ENCODE measurements at places on chromosomes 12 and 14.
A peak's percentile ranks its signal among the peaks of the same experiment; 100 is the strongest.

GRCh38 chr12:74415633-74416032 lies 122.0 kb upstream of the ATXN7L3B start:
- DNase-seq: peak; percentile 27

DNA sequence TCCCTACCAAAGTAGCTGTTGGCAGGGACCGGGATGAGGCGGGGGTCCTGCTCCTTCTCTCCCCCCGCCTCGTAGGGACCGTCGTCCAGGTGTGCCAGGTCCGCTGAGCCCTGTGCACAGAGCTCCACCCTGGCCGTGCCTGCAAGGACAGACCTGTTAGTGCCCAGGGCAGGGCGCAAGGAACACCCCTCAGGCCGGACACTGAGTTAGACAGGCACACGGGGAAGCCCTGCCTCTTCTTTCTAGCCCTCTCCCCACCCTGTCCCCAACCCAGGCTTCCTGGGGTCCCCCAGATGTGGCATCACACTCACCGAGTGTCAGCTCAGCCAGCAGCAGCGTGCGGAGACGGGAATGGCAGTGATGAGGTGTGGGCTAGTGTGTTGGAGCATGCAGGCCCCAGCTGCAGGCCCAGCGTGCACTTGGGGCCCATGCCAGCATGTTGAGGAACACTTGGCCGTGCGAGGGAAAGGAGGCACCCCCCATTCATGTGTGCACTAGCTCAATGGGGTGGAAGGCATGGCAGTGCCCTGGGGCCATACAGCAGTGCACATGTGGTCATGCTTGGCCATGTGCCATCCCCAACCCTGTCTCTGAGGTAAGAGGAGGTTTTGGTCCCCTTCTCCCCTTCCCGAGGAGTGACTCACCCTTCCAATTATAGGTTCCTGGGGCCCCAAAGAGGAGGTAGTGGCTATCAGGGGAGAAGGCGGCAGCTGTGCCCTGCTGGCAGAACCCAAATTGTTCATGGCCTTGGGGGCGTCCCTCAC lies 7.3 kb downstream of the ITGA7 start:
- no peak for DNase-seq

- peak; percentile 45 for DNase-seq
These were observed 22.0 kb downstream of the SLC25A21 start for GRCh38 chr14:37150414-37150813.

GRCh38 chr14:50366589-50366988 lies 30.1 kb downstream of the CDKL1 start:
- no peak for DNase-seq

DNA sequence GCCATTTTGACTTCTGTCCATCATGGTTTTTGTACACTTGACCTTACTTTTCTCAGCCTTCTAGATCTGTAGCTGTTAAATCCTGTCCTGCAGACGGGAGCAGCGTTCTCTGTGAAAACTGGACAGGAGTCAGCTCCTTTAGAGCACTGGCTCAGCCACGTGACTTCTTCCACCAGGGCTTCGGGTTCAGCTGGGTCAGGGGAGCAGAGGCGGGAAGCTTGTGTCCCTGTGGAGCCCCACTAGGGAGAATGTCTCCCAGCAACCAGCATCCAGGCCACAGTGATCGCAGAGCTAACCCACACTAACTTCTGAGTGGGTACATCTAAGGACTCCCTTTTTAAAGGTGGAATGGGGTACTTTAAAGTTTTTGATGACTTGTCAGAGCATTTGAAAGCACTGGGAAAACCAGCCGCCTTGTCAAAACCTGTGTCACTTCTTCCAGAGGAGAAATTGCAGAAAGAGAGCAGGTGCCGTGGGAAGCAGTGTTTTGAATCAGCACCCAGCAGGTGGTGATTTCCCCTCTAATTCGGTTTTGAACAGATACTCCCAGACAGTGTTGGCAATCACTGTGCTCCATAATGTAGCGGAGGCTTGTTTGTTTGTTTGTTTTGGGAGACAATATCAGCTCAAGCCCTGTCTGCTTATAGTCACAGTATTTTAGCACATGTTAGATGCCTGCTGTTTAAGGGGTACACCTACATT lies 17.9 kb downstream of the DERA start:
- no peak for DNase-seq

- no peak for DNase-seq
These were observed 465.0 kb upstream of the ATP2B1 start for GRCh38 chr12:90173499-90174197.

- no peak for DNase-seq
These were observed 38.1 kb downstream of the CIT start for GRCh38 chr12:119838826-119839600.

DNA sequence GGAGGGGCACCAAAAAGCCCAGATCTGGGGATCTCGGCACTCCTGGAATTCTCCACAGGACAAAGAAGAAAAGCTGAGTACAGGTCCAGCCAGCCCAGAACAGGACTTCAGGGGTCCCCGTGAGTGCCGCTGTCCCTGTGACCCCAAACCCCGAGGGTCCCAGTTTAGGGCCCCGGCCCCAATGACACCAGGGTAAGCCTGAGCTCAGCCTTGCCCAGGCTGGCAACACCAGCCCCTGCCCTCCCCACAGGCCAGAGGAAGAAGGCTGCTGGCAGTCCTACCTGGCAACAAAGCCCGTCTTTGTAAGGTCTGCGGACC lies 1.8 kb downstream of the CDK2AP1 start:
- no peak for DNase-seq

DNA sequence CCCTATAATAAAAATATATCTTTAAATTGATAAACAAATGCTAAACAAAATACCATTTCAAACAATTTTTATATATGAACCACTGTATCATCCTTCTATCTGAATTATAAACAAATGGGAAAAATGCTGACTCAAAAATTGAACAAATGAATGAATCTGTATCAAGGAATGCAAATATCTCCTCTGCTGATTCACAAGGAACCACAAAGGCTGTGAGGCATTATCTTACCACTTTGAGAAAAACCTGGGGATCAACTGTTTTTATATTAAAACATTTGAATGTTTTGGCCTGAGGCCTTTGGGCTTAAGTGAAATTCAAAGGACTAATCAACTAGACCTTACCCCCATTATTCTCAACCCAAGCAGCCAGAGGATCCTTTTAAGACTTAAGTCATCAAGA lies 86.3 kb downstream of the EML5 start:
- no peak for DNase-seq

DNA sequence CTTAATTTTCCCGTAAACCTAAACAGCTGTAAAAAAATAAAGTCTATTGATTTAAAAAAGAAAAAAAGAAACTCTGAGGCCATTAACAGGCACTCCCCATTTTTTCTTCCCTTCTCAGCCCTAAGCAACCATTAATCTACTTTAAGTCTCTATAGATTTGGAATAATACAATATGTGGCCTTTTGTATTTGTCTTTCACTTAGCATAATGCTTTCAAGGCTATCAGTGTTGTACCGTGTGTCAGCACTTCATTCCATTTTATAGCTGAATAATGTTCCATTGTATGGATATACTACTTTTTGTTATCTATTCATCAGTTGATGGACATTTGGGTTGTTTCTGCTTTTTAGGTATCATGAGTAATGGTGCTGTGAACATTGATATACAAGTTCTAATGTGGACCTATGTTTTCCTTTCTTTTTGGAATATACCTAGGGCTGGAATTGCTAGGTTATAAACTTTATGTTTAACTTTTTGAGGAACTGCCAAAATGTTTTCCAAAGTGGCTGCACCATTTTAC lies 15.7 kb downstream of the CREBL2 start:
- DNase-seq: no peak

DNA sequence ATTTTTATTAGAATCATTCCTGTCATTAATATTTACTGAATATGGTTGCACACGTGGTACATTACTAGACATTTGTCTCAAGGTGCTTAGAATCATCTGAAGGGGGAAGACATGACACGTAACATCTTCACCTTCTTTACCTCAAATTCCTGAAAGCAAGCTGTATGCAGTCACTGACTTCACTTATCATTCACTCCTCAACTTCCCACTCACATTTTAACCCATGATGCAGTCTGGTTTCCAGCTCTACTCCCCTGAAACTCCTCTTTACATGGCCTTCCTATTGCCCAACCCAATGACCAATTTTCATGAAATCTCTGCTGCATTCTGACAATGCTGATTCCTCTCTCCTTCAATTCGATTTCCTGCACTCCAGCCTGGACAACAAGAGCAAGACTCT lies 5.8 kb upstream of the PSMC6 start:
- DNase-seq: no peak

DNA sequence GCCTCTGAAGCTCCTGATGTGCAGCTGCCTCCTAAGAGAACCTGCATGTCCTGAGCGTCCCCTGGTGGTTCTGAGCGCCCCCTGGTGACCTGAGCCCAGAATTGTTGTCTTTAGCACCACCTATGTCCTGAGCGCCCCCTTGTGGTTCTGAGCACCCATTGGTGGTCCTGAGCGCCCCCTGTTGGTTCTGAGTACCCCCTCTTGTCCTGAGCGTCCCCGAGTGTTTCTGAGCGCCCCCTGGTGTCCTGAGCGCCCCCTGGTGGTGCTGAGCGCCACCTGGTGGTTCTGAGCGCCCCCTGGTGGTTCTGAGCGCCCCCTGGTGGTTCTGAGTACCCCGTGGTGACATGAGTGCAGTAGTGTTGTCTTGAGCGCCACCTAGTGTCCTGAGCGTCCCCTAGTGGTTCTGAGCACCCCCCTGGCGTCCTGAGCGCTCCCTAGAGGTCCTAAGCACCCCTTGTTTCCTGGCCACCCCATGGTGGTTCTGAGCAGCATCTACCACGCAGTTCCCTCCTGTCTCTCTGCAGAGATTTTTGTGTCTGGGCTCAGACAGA lies 782.5 kb downstream of the TMEM121 start:
- peak; percentile 22 for DNase-seq

DNA sequence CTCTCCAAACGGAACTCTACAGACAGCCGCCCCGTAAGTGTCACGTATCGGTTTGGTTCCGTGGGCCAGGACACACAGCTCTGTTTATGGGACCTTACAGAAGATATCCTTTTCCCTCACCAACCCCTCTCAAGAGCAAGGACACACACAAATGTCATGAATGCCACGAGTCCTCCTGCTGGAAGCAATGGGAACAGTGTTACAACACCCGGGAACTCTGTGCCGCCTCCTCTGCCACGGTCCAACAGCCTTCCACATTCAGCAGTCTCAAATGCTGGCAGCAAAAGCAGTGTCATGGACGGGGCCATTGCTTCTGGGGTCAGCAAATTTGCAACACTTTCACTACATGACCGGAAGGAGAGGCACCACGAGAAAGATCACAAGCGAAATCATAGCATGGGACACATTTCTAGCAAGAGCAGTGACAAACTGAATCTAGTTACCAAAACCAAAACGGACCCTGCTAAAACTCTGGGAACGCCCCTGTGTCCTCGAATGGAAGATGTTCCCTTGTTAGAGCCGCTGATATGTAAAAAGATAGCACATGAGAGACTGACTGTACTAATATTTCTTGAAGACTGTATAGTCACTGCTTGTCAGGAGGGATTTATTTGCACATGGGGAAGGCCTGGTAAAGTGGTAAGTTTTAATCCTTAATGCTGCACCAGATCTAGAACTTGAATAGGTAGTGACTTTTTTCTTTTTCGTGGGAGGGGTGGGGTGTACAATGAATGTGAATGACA lies 69.7 kb downstream of the WDR20 start:
- DNase-seq: peak; percentile 26

DNA sequence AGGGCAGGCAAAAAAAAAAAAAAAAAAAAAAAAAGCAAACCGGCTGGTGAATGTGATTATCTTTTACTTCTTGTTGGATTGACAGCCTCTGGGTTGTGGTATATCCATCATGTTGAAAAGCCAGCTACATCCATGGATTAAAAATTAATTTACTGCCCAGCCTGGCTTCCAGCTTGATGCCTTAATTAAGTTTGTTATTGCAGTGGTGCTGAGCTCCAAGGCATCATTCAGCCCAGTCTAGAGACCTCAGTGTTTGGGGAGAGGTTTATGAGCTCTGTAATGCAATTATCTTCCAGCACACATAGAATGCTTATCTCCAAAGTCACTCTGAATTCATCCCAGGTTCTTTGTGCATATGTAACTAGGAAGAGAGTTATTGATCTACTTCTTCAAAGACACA lies 114.8 kb downstream of the RIMBP2 start:
- DNase-seq: no peak

DNA sequence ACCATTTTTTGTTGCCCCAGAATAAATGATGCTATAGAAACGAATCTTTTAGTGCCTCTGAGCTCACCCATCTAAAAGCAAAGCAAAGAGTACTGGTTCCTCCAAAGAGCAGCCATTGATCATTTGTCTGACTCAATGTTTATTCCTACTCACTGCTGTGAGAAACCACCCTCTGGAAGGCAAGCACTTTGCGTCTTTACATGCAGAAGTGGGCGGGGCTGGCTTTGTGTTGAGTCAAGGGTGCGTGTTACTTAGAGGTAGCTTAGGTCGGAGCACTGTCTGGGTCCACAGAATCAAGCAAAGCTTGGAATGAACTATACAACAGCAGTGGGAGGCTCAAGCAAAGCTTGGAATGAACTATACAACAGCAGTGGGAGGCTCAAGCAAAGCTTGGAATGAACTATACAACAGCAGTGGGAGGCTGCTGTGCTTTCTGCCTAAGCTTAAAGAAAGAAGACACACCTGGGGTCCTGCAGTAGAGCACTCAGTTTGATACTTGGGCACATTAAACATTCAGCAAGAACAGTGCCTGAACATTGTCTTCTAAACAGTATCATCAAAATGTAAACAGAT lies 77.2 kb upstream of the PRICKLE1 start:
- peak; percentile 48 for DNase-seq

DNA sequence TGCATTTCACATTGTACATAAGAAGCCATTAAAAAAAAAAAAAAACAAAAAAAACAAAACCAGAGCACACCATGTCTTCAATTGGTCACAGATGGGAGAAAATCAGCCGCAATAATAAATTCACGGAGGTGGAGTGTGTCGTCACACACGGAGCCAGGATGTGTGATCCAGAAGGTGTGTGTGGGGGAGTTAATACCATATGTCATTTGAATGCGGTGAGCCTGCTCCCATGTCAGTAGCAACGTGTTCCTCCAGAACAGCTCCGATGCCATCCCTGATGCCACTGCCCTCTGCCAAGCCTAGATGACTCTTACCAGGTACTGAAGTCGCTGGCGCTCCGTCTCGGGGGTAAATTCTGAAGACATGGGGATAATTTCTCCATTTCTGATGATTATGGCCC lies 197.8 kb downstream of the PPM1H start:
- no peak for DNase-seq

DNA sequence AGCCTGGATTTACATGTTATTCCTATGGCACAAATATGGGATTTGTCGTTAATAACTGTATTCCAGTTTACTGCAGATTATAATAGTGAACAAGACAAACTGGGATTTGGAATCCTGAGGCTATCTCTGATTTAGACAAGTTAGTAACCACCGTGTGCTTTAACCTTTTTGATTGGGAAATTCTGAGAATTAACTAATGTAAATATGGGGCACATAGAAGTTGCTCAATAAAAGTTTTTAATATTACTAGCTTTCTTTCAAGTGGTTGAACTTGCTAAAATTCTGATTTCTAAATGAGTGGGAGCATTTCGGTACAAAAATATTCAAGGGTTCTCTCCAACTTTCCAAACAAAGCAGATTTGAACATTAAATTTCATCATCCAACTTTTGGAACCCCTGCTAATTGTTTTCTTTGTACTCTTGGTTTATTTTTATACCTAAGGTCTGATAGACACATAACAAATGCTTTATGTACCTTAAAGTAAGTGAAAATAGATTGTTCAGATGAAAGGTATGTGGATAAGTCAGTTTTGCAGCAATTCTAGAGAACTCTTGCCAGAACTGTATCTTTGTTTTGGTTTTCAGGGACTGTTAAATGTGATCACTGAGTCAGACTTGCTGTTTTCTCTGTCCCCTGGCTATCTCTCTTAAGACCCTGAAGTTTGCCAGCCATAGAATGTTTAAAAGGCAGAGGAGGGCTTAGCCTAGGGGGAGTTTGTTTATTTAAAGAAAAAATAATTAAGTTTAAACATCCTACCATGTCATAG lies 57.5 kb downstream of the FRS2 start:
- no peak for DNase-seq

Measured in NCI-H460 (cell line).